ENCODE measurements at places on chromosomes 4 and X.

GRCh38 chr4:17246656-17247055, 265.2 kb downstream of the QDPR start:
- DNase-seq, result no peak

GRCh38 chr4:16731776-16732380, 166.6 kb downstream of the LDB2 start:
- no peak for DNase-seq

DNA sequence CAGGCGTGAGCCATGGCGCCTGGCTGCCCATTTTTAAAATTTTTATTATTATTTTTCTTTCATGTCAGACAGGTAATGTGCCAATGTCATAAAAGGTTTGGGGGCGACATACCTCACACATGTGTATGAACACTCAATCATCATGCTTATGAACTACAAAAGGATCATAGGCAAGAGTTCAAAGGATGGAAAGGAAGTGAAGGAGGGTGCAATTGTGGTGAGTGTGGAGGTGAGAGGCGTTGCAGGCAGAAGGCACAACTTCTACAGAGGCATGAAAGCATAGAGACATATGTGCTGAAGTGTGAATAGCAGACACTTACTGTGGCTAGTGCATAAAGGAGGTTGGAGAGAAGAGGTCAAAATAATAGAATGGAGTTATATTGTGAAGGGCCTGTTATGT, 4.0 kb downstream of the IGFBP7 start:
- DNase-seq, result no peak

DNA sequence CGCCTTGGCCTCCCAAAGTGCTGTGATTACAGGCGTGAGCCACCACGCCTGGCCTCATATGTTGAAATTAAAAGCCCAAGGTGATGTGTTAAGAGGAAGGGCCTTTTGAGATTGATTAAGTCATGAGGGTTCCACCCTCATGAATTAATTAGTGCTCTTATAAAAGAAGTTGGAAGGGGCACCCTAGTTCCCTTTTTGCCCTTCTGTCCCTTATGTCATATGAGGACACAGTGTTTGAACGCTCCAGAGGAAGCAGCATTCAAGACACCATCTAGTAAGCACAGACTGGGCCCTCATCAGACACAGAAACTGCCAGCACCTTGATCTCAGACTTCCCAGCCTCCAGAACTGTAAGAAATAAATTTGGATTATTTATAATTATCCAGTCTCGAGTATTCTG, 5.1 kb upstream of the APLN start:
- no peak for DNase-seq

- DNase-seq, result no peak
These were observed 37.0 kb upstream of the CD99L2 start for GRCh38 chrX:150935467-150935866.

DNA sequence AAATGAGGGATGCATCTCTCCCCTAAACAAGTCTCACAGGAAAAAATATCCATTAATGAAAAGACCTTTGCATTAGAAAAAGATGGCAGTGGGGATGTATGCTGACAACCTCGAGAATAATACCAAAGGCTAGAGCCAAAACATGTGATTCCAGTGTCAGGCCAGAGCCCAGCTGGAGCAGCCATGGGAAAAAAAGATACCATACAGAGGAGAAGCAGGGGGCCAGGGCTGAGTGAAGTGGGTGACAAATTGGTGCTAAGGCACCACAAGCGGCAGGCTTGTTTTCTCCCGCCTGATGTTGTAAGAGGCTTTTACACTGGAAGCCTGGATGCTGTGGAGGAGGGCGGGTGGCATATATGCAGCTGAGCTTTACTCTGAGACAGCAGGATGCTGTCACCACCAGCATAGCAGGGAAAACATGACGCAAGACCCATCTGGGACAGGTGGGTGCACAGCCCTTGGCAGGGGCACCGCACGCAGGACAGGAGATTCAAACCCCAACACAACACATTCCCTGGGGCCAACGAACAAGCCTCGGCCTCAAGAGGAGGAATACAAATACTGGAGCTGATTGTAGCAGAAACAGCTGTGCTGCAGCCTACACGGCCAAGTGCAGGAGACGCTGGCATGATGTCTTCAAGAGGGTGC, 91.9 kb downstream of the TSPAN5 start:
- DNase-seq, result no peak

- DNase-seq, result no peak
These were observed 62.3 kb downstream of the ACOX3 start for GRCh38 chr4:8378101-8378724.

DNA sequence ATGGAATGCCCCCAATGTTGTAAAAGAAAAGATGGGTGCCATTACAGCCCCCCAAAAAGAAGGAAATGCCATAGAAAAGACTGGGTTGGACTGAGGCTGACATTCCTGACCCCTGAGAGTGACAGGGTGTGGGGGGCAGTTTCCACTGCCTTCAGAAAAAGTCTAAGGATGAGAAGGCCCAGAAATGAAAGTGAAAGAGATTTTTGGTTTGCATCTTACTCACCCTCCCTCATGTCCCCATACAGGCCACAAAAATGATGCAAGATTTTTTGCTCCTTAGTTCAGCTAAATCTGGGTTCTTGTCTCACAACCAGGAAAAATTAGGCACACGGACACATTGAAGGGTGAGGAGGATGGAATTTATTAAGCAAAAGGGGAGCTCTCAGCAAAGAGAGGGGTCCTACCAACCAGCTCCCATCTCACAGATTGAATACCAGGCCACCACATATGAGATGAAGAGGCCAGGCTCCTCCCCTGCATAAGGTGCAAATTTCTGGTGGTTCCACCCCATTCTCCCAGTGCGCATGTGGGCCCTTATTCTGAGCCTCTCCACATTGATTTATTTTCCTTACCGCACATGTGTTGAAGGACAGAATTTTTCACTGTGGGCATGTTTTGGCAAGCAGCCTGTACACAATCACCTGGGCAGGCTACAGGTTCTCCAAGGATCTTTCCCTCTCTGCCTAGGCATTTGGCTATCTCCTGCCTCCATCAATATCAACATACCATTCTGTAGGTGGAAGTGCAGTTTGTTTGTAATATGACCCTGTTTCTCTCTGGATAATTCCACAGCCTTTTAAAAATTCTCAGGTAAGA, 18.8 kb downstream of the PPP4R3C start:
- no peak for DNase-seq

DNA sequence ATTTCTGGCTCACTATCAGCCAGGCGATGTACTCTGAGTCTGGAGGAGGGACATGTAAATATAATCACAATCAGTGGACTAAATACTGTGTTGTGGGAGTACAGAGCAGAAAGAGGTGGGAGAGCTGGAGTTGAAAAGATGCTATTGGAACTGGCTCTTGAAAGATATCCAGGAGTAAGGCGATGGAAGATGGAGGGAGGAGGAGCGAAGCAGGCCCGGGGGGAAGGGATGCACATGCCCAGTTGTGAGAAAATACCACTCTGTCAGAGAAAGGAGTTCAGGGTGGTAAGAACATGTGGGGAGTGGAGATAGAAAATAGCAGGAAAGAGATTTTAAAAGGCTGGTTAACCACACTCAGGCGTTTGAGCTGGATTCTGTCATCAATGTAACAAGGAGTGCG, 216.9 kb upstream of the ETNPPL start:
- DNase-seq, result no peak

DNA sequence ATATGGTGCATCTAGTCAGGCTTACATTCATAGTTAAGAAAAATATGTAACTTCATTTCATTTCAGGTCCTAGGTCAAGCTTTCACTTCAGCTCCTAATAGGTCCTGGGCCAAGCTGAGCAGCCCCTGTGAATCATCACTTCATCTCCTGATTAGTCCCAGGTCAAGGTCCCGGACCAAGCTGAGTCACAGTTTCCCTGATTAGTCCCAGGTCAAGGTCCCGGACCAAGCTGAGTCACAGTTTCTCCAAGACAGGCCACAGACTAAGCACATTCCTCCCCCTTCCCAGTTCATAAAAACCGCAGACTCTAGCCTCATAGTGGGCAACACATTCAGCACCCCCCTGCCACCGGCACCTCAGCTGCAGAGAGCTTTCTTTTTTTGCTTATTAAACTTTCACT, 1331.8 kb downstream of the PCDH19 start:
- DNase-seq, result no peak

DNA sequence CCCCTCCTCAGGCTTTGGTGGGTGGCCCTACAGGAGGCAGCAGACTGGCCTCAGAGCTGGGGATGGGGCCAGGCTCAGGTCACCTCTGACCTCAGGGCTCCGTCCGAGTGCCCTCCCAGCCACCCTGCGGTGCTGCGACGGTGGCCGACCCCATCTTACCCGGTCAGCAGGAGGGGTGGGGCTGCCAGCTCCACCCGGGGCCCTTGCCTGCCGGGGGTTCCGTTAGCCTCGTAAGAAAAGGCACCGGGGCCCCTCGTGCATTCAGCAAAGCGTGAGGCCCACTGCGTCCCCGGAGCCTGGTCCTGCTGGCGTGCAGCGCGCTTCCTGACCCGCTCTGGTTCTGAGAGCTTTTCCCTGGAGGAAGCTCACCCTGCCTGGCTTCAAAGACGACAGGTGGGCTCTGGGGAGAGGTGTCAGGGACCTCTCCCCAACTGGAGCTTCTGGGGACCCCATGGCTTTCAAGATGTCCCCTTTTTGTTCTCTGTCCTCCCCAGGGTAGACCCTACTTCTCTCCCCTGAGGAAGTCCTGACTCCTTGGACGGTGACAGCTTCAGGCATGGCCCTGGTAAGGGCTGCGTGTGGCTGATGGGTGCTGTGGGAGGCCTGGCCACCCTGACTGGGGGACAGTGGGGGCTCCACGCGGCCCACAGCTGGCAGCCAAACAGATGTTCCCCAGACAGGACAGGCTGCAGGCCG, 15.9 kb downstream of the FGFRL1 start:
- no peak for DNase-seq

GRCh38 chrX:155086202-155086840, 15.0 kb downstream of the BRCC3 start:
- DNase-seq, result no peak

Data from esophagus squamous epithelium (tissue), 5 donors.